ENCODE measurements at places on chromosomes 6 and 20.

DNA sequence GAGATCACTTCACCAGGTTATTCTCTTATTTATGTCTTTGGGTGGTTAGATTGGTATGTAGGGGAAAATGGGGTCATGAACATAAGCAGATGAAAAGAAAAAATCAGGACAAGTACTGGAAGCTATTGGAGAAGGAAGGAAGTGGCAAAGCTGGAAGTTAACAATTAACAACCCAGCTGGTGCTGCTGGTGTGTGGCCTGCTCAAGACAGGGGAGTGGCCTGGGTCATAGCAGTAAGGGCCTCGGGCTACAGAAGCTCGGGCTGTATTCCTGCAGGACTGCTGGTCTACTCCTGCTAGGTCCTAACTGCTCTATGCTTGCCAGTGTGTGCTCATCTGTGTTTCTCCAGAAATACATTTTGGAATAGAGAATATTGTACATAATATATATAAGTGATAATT is 19.6 kb downstream of the MYLIP start:
- H3K36me3 ChIP-seq = peaks cover 65% of the 10 kb centered on the region
- no peak for DNase-seq
- H3K4me3 ChIP-seq = no peak overlapping the region
- H3K4me1 ChIP-seq = peaks cover 26% of the 10 kb centered on the region
- H3K27me3 ChIP-seq = peaks cover 6% of the 10 kb centered on the region

DNA sequence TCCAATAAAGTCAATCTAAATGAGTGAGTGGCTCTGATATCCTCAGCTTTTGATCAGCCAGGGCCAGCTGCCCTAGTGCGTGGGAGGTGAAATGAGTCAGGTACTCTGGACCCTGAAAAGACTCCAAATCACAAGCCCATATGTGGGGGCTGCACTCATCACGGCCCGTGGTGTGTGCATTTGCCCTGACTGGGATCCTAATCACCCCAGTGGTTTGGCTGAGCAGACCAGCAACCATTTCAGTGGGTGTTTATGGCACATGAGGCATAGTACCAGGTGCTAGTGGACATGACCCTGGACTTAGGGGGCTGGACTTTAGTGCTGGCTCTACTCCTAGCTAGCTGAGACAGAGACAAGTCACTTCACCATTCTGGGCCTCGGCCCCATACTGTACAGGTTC is 39.4 kb downstream of the SCML4 start:
- no peak overlapping the region for H3K4me3 ChIP-seq
- no peak for DNase-seq
- no peak overlapping the region for H3K27ac ChIP-seq
- no peaks in the 10 kb centered on the region for H3K36me3 ChIP-seq
- H3K4me1 ChIP-seq = no peaks in the 10 kb centered on the region

- no peaks in the 10 kb centered on the region for H3K36me3 ChIP-seq
Observed at GRCh38 chr6:31574106-31575061, 981 bp upstream of the TNF start.

- no peak overlapping the region for H3K27ac ChIP-seq
- DNase-seq = no peak
- no peak overlapping the region for H3K4me3 ChIP-seq
- no peaks in the 10 kb centered on the region for H3K4me1 ChIP-seq
- H3K36me3 ChIP-seq = no peaks in the 10 kb centered on the region
Observed at GRCh38 chr6:114096561-114097172, 125.7 kb upstream of the HDAC2 start.

DNA sequence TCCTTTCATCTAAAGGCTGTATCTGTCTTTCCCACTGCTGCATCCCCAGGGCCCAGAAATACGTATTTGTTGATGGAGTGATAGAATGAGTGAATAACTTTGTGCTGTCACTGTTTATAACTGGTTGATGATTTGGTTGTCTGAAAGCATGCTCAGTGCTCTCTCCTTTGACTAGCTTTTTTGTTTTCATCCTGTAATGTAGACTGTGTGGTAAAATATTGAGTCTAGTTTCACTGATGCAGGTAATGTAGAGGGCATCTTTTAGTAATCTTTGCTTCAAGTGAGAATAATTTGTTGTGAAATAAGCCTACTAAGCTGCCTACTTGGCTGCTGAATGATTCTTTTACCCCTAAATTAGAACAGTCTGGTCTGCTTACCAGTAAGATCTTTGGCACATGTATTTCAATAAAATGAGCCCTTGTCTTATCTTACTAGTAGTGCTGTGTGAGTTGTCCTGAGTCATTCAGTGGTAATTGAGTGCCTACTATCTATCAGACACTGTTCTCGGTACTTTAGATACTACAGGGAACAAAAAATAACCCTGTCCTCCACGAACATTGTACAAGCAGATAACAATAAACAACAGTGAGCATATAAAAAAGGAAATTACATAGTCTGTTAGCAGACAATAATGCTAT is 39.9 kb downstream of the MAPK14 start:
- no peak overlapping the region for H3K4me3 ChIP-seq
- H3K27ac ChIP-seq = peak overlapping the region; percentile 68
- H3K4me1 ChIP-seq = peaks cover 55% of the 10 kb centered on the region
- H3K36me3 ChIP-seq = peaks cover 4% of the 10 kb centered on the region
- DNase-seq = no peak

GRCh38 chr6:87661503-87661902 is 40.5 kb downstream of the AKIRIN2 start:
- peaks cover 18% of the 10 kb centered on the region for H3K36me3 ChIP-seq
- no peak overlapping the region for H3K27ac ChIP-seq
- H3K4me3 ChIP-seq = no peak overlapping the region
- peaks cover 6% of the 10 kb centered on the region for H3K4me1 ChIP-seq
